ENCODE measurements at places on chromosomes 2 and 18.

- no peak for DNase-seq
Observed at GRCh38 chr2:190540048-190540447, 5.5 kb upstream of the NEMP2 start.

- no peak for DNase-seq
Observed at GRCh38 chr18:61929881-61930640, 37.3 kb upstream of the RNF152 start.

DNA sequence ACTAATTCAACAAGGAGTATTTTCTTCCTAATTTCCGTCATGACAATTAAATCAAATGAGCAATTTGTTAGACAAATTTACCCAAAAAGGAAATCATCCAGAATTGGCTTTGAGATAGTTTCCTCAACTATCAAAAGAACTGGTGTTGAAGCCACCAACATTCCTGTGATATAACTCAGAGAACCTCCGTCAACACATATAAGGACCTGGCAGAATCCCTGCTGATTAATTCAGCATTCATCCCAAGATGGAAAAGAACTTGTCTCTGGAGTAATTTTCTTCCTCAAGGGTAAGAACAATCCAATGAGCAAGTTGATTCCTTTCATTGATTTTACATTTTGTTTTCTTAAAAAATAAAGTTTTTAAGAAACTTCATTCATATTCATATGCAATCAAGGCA is 62.0 kb downstream of the MBD2 start:
- DNase-seq = no peak

GRCh38 chr2:72929010-72929409 is 11.7 kb downstream of the EMX1 start:
- no peak for DNase-seq

- DNase-seq = peak; percentile 81
Observed at GRCh38 chr2:202870431-202871299, 901 bp downstream of the ICA1L start.

GRCh38 chr2:52904355-52904891 is 863.2 kb upstream of the CHAC2 start:
- no peak for DNase-seq

GRCh38 chr2:17578466-17578928 is 38.0 kb downstream of the VSNL1 start:
- DNase-seq = peak; percentile 25

DNA sequence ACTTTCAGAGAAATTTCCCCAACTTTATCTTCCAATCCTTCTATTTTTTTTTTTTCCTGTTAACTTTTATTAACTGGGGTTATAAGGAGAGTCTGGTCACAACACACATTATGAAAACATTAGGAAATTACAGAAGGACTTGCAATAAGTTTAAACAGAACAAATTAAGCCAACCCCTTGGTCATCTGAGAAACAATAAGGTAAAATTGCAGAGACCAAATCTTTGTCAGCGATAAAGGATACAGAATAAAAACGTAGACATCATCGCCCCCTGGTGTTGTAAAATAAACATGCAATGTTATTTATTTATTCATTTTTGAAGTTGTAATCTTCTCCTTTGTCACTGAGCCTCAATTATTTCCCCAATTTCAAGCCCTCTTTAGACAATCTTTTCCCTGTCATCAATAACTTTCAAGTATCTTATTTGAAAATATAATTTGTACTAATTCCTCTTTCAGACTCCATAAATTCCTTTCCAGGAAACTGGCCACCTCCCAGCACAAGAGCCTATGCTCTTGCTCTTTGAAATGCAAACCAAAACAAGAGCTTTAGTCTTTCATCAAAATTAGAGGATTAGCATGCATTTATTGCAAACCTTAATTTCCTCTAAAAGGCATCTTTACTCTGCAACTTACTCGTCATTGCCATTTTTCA is 19.5 kb downstream of the G6PC2 start:
- peak; percentile 45 for DNase-seq

DNA sequence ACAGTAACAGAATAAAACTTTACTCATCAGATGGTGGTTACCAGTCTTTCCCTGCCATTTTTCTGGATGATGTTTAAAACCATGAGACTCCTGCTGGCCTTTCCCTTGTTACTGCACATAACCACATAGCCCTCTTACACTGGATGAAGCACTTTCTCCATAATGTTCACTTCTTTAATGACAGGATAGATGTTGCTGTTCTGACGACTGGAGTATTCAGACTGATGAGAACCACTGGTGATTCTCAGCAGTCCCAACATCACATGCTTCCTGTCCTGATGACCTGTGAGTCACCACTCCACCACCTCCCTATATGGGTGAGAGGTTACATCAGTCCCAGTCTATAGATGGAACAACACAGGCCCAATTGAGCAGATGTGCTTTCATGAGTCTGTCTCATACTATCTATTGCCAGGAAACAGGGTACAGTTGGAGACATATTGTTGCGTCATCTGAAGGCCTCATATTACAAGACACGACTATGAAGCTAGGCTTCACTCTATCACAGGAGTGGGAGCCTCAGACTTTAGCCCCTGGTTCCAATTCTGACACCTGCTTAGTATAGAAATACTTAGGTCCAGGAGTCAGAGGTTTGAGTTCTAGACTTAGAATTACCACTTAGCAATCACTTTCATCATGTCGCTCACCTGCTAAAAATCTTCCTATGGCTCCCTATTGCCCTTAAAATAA is 145.7 kb upstream of the KLF7 start:
- DNase-seq = peak; percentile 80

DNA sequence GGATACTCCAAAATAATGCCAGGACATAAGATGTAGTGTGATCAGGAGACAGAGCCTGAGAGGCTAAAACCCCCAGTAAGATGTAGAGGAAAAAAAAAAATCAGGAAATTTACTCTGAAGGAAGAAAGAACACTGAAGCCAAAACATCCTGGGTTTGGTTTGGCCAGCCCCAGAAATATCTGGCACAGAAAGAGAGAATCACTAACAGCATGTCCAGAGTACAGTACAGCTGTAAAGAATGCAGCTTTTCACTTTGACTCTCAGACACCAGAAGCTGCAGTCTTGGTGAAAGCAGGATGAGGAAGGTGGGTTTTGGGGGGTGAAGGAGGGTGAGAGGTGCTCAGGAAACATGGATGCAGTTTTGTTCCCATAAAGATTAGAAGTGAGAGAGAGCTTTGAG is 1577.7 kb upstream of the ACVR2A start:
- DNase-seq = no peak

DNA sequence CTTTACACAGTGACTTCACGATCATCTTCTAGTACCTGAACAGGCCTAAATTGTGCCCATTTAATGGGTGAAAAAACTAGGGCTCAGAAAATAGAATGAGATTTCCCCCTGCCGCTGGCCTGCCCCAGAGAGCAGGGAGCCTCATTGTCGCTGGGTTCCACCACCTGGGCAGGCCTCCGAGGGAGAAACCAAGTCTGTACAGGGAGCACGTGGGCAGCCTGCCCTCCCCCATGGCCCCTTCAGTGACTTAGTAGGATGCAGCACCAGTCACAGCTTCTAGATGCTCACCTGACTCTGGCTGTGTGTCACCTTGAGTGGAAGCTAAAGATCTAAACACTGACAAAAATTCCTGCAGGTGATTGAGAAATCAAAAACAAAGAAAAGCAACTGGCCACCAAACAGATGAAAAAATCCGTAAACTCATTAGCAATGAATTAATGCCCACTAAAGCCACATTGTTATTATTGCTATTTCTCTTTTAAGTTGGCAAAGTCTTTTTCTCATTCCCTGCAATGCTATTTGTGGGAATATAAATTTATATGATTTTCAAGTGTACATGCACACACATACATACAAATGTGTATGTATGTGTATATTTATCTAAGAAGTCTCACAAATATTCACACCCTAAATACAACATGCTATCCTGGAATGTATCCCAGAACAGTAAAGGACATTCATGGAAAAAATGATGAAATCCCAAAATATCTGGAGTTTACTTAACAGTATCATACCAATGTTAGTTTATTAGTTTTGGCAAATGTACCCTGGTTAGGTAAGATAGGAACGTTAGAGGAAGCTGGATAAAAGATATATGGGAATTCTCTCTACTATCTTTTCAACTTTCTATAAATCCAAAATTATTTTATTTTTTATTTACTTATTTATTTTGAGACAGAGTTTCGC is 18.7 kb upstream of the ASPRV1 start:
- no peak for DNase-seq

DNA sequence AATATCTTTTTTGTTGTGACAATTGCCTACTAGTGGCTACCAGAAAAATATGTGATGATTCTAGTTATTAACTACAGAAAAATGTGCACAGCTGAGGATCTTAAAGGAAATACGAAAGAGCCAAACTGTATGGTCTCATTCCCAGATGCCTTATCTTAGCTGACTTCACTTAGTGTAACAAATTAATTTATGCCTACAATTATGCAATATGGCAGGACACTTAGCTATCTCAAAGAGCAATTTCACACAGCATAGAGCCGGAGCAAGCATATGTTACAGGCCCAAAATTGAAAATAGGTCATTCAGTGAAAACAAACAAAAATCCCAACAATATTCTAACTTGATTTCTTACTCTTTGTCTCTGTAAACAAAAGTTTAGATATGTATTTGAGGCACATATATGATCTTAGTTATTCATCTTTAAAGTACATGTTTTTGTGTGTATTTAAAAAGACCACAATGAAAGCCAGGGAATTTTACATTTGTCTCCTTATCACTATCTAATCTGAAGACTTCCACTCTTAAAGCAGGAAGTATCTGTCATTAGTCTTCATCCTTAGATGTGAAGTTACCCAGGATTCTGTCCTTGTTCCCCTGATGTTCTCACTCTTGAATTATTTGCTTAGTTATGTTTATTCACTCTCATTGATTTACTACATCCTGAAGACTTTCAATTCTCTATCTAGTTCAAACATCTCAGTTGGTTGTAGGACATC is 1579.0 kb upstream of the NXPH2 start:
- DNase-seq = no peak

DNA sequence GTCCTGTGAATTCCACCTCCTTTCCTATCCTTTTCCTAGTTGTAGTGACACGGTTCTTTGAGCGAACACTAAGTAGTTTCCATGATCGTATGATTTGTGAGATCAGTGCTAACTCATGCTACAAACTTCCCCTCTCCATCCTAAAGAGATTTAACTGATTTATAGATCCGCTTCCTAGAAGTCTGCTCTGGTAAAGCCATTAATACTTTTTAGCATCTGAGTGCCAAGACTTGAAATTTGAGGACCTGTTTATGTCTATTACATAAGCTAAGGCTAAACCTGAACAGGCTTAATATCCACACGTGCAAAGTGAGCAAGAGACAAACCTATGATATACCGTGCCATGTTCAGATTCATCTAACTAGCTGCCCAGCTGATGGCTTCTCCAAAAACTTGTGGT is 14.9 kb downstream of the PROKR1 start:
- DNase-seq = no peak

GRCh38 chr2:68330691-68331090 is 10.9 kb upstream of the CNRIP1 start:
- DNase-seq = no peak
